ENCODE measurements at places on chromosomes 3 and 15.

DNA sequence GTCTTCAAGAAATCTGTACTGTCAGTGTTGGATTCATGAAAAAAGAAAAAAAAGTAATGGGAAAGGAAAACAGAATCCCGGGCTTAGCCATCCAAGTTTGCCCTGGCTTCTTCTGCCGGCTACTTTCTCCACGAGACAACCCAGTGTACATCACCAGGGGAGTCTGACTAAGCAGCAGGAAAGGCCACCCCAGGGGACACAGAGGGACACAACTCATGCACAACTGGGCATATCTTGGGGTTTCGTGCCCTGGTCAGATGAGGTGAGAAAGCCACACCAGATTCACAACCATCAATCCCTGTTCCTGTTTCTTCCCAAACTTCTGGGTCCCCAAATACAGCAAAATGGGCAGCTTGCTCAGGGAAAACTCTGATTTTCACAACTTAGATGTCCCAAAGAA lies 33.2 kb downstream of the ADAMTS17 start:
- no peak for DNase-seq

GRCh38 chr3:150275941-150276340 lies 132.2 kb upstream of the TSC22D2 start:
- peak; percentile 20 for DNase-seq

GRCh38 chr3:149673393-149673792 lies 15.6 kb upstream of the WWTR1 start:
- DNase-seq, result peak; percentile 61

- no peak for DNase-seq
Measured at GRCh38 chr15:55970286-55970685, 23.1 kb downstream of the NEDD4 start.

DNA sequence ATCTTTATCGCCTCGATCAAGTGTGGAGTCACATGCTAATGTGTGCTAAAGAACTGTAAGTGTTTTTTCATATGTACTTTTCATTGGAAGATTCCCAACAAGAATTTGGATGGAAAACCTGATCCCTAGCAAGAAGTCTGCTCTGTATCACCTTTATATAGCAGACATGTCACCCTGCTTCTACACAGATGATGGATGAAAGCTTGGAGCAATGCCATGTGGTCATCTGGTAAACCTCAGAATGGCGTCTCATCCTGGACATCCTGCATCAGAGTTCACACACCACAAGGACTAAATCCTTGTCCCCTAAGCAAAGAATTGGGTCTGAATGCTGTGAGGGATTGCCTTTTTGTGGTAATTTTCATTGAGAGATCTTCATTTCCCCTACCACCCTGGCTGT lies 42.1 kb upstream of the CTDSPL start:
- peak; percentile 29 for DNase-seq

DNA sequence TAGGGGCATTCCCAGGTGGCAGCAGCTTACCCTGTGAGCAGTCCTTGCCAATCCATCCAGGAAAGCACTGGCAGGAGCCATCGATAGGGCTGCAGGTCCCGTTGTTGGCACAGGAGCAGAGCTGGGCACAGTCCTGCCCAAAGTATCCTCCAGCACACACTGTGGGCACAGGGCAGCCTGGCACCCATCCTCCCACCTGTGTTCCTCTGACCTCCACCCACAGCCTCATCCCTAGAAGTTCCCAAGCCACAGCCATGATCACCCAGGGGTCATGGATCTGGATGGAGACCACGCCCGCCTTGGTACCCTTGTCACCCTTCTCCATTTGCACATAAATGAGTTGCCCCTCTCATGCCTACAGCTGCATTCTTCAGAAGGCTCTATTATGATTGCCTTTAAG lies 48.6 kb downstream of the RAB11A start:
- no peak for DNase-seq

GRCh38 chr15:57031605-57032004 lies 113.2 kb downstream of the TCF12 start:
- peak; percentile 72 for DNase-seq

DNA sequence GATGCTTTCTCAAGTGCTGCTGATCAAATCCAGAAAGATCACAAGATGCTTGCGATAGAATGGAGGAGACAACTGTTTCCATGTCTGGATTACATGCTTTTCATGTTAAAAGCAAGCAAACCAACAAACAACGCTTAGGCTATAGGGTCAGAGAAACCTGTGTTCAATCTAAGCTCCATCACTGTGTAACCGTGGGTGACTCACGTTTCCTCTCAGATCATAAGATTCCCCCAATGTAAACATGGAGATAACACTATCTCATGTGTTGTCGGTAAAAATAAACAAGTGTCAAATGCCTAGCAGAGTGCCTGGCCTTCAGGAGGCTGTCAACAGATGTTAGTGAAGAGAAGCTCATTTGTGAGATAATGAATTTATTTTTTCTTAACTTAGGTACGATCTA lies 907.8 kb downstream of the NTRK3 start:
- DNase-seq, result peak; percentile 13
